ENCODE measurements at places on chromosomes 7 and 10. TPM values are rescaled to one million over a fixed set of nuclear protein-coding genes. Genes with fewer than 3 reads are reported as not detected.

Gene ORC5
- 16.7 TPM for total RNA-seq

Gene FAM237B
- not detected for total RNA-seq

Gene SHLD2
- 30.5 TPM for total RNA-seq

Gene TMEM213
- not detected for total RNA-seq

Gene RPEL1
- total RNA-seq = not detected

Gene LRRC4
- total RNA-seq = not detected

Gene PRR15
- not detected for total RNA-seq

Gene TAS2R4
- total RNA-seq = 0.32 TPM

Gene FEZF1
- total RNA-seq = not detected

Gene AKR1C1
- 1.4 TPM for total RNA-seq

Gene IFIT1B
- total RNA-seq = not detected

Gene ADAM22
- total RNA-seq = 1.2 TPM

Gene MOGAT3
- total RNA-seq = not detected

Gene ASIC3
- total RNA-seq = 5.9 TPM

Data from CD4-positive, CD25-positive, alpha-beta regulatory T cell (primary cell).